ENCODE measurements at places on chromosomes 6 and 20. TPM values are rescaled to one million over a fixed set of nuclear protein-coding genes. Genes with fewer than 3 reads are reported as not detected.

DNA sequence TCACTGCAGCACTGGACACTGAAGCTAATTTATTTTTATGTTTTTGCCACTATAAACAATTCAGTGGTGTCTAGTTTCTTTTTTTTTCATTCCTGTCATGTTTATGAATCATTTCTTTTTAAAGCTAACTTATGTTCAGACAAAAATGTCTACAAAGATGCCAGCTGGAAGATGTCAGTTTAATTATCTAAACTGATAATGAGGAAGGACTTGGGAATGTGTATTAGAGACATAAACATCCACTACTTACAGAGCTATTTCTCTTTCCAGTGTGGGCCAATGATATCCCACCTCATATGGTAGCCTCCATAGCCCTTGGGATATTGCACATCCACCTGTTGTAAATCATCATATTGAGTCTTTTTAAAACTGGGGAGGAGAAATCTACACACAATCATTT, 132.1 kb upstream of the FAM184A start:
- no peak for DNase-seq
- no peak overlapping the region for H3K4me3 ChIP-seq
- H3K36me3 ChIP-seq: no peaks in the 10 kb centered on the region
- no peaks in the 10 kb centered on the region for H3K27me3 ChIP-seq
- no peak overlapping the region for H3K27ac ChIP-seq

- no peak overlapping the region for H3K4me3 ChIP-seq
- H3K27me3 ChIP-seq: peaks cover 39% of the 10 kb centered on the region
- H3K27ac ChIP-seq: no peak overlapping the region
- peaks cover 2% of the 10 kb centered on the region for H3K36me3 ChIP-seq
These were observed 28.2 kb downstream of the SLC12A5 start for GRCh38 chr20:46056970-46057855.

GRCh38 chr6:113464536-113464935, 392.6 kb upstream of the MARCKS start:
- H3K4me3 ChIP-seq: no peak overlapping the region
- no peaks in the 10 kb centered on the region for H3K36me3 ChIP-seq

NFKBIL1 gene
- 9.7 TPM for total RNA-seq

SDC4 gene
- 4.4 TPM for total RNA-seq

SLC22A2 gene
- total RNA-seq: not detected

DNA sequence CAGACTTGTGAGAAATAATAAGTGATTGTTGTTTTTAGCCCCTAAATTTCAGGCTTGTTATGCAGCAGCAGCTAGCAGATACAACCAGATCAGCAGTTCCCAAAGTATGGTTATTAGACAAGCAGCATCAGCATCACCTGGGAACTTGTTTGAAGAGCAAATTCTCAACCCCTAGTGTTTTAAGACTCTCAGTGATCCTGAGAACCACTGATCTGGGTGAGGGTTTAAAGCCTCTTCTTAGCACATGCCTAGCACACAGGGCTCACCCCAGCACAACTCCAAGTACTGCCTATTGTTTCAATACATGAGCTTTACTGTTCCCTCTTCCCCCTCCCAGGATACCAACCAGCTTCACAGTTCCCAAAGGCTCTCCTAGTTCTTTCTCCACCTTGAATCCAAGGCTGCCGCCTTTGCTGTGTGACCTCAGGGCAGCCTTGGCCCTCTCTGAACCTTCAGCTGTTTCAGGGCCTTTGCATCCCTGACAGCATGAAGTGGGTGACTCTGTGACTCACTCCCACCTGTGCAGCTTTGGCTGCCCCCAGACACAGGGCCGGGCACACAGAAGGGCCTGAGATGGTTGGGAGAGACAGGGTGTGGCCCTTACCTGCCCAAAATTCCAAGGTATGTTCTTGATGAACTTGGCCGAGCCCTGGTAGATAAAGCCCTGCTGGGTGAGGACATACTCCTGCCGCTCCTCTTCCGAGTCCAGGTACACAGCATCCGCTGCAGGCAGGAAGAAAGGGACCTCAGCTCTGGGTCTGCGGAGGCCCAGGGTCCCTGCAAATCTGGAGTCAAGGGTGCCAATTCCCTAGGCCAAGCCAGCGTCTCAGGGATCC, 14.5 kb downstream of the TGM2 start:
- no peak overlapping the region for H3K4me3 ChIP-seq
- peaks cover 6% of the 10 kb centered on the region for H3K4me1 ChIP-seq
- H3K36me3 ChIP-seq: no peaks in the 10 kb centered on the region
- H3K27me3 ChIP-seq: peaks cover 18% of the 10 kb centered on the region

PHF20 gene
- total RNA-seq: 156 TPM

VSX1 gene
- total RNA-seq: not detected

DNA sequence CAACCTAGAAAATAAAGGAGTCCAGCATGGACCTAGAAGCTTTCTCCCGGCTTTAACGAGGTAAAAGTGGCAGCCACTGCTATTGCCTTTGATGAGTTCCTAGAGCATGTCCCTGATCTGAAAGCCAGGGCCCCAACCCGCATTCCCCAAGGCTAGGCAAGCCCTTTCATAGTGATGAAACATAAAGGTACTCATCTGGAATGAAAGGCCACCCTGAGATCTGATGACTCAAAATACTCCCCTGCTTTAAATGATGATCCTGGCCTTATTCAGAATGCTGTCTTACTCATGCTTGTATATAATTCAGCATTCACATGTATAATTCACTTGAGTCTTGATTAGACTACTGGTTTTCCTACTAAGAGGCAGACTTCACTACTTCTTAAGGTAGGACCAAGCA, 21.3 kb downstream of the TTPAL start:
- no peak overlapping the region for H3K4me3 ChIP-seq
- H3K36me3 ChIP-seq: peaks cover 90% of the 10 kb centered on the region
- DNase-seq: no peak
- H3K27me3 ChIP-seq: no peaks in the 10 kb centered on the region
- peaks cover 4% of the 10 kb centered on the region for H3K4me1 ChIP-seq
